ENCODE measurements at places on chromosomes 1 and 21. TPM values are rescaled to one million over a fixed set of nuclear protein-coding genes. Genes with fewer than 3 reads are reported as not detected.

Gene DCST2
- polyA plus RNA-seq, result 0.63 TPM

Gene KCNA2
- polyA plus RNA-seq, result 0.71 TPM

DNA sequence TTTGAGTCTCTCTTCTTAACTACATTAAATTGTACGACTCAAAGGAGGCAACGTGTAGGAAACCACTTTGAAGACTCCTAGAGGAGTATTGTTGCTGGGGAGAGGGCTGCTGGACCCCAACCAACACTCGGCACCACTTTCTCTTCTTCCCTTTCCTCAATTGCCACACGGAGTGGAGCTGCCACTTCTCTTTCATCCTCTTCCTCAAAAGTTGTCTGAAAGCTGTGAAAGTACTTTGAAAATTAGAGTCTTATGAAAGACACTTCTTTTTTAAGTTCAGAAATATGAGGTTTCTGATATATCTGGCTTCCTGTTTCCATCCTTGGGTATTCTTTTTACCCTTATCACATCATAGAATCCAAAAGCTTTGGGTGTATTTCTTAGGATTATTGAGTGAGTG, 59.5 kb downstream of the MRPS6 start:
- no peak for DNase-seq

GRCh38 chr1:15117671-15118325, 35.7 kb upstream of the TMEM51 start:
- DNase-seq, result no peak

DNA sequence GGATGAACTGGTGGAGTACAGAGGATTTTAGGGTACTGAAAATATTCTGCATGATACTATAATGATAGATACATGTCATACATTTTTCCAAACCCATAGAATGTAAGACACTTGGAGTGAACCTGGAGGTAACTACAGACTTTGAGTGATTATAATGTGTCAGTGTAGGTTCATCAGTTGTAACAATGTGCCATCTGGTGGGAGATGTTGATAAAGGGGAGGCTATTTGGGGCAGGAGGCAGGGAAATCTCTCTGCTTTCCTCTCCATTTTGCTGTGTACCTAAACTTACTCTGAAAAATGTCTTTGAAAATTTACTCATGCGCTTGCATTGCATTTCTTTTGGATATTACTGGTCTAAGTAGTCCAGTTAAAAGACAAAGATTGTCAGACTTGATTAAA, 35.2 kb downstream of the PTBP2 start:
- DNase-seq, result no peak

GRCh38 chr1:97925151-97925550, 4.3 kb upstream of the DPYD start:
- no peak for DNase-seq

DNA sequence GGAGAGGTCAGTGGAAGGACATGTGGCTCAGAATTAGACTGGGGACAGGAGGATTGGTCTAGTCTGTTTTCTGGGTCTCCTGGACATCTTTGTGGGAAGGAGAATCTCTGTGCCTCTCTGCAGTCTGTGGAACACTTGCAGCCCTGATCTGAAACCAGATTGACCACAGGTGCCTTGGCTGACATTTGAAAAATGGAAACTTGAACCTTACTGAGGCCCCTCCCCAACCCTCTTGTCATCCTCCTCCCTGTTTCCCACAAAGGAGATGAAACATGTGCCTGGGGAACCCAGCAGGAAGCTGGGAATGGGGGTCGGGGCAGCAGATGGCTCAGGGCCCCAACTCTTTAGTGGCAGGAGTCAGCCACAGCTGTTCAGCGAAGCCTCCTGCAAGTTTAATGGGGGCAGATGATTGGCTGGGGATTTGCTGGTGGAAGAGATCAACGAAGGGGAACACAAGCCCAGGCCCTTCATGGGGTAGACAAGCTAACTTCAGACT, 18.1 kb downstream of the VASH2 start:
- no peak for DNase-seq

DNA sequence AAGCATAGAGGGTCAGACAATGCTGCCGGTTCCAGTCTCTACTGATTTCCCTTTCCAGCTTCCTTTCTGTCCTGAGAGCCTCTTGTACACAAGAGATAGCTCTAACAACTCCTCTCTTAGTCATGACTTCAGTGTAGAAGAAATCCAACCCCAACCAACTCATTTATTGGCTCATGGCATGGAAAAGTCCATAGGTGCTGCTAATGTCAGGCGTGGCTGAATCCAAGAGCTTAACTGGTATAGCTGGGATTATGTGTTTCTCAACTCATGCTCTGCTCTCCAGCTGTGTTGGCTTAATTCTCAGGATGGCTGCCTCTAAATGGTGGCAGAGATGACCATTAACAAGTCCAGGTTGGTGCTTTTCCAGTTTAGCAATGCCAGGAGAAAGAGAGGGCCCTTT, 12.4 kb upstream of the THRAP3 start:
- no peak for DNase-seq

GRCh38 chr1:155485945-155486344, 76.7 kb downstream of the ASH1L start:
- DNase-seq, result no peak
